ENCODE measurements at places on chromosomes 6 and 20.

GRCh38 chr6:79188885-79189480 lies 45.5 kb downstream of the HMGN3 start:
- DNase-seq = no peak

- no peak for DNase-seq
Observed at GRCh38 chr20:45163083-45163803, 11.5 kb upstream of the PI3 start.

- no peak for DNase-seq
Observed at GRCh38 chr6:23510778-23511510, 615.1 kb upstream of the NRSN1 start.

GRCh38 chr20:18794428-18794787 lies 19.2 kb upstream of the SCP2D1 start:
- DNase-seq = no peak

GRCh38 chr6:165096868-165097267 lies 212.5 kb downstream of the C6orf118 start:
- DNase-seq = no peak

DNA sequence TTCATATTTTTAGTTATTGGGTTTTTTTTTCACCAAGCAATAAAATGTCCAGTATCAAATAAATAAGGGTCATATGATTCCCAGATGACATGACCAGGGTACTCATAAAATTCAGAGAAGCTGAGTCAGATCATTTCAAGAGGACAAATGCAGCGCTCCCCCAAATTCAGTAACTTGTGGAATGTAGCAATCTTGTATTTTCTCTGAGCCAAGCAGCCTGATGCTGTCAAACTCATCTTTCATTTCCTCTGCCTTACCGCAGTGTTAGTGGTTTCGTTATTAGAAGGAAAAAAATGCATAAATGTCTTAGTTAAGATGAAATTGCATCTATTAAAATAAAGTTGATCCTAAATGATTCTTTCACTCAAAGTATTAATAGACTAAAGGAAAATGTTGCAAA lies 57.8 kb upstream of the EDN1 start:
- no peak for DNase-seq

DNA sequence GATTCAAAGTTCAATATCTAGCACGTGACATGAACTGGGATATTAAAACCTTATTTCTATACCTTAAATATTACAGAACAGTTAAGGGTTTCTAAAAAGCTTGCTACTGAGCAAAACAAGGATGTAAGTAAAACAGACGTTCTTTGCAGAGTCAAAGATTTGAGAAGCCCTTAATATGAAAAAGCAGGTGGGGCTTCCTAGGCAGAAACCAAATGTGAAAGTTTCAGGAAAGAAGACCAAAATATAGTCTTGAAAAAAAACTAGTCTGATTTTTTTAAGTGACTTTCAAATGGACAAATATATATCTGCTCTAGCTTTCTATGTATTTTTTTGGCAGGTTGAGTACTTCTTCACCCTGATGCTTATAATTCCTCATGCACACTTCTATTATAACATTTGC lies 63.2 kb downstream of the TNFRSF21 start:
- no peak for DNase-seq

GRCh38 chr6:107805504-107805903 lies 18.6 kb downstream of the SCML4 start:
- DNase-seq = no peak

- no peak for DNase-seq
Observed at GRCh38 chr20:25083141-25083772, 1.3 kb upstream of the VSX1 start.

- no peak for DNase-seq
Observed at GRCh38 chr6:14533446-14533845, 415.9 kb downstream of the CD83 start.

GRCh38 chr6:96683819-96684528 lies 121.0 kb downstream of the FHL5 start:
- DNase-seq = no peak

DNA sequence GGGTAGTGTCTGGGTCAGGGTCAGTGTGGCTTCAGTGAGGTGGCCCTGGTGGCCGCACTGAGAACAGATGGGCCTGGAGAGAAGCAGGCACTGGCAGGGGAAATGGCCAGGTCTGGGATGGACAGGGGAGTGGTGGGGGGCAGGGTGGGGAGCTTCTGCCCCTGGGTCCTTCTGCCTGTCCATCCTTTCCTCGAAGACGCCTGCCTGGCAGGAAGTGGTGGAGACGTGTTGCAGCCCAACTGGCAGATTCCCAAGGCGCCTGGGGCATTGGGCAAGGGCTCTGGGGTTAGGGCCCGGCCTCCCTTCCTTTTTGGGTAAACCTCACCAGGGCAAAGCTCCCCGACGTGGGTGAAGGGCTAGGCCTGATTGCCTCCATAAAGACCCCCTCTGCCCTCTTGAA lies 10.4 kb downstream of the SRC start:
- peak; percentile 74 for DNase-seq

GRCh38 chr6:136983687-136984086 lies 61.1 kb downstream of the IL20RA start:
- DNase-seq = no peak

DNA sequence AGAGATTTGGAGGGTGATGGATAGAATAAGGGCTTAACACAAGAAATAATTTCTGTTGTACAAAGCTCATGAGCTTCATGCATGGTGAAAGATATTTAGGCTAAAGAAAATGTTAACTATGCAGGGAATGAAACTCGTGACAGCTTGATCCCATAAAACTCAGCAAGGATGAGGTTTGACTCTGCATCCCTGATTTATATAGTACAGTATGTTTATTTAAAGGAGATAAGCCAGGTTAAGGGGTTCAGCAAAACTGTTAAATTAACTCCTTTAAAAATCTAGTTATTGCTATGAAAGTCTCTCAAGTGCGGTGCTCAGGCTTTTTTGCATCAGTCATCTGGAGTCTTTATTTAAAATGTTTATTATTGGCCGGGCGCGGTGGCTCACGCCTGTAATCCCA lies 326.4 kb downstream of the LAMA2 start:
- DNase-seq = no peak

- DNase-seq = no peak
Observed at GRCh38 chr6:150680510-150680909, 80.8 kb downstream of the PLEKHG1 start.

DNA sequence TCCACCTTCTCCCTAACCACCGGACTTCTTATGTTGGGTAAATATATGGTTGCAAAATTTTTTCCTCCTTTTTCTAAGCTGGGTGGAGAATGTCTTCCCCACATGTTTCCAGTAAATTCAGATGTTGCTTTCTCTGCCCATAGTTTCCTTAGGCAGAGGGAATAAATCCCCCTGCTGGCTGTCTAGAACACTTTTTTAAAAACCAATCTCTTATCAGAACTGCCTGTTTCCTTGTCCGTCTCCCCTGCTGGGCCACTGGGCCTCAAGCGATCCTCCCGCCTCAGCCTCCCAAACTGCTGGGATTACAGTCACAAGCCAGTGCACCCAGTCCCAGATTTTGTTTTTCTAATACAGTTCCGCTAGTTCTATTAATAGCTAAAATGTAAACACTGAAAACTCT lies 9.9 kb upstream of the WFDC2 start:
- DNase-seq = no peak

- no peak for DNase-seq
Observed at GRCh38 chr20:23672158-23672557, 16.7 kb downstream of the CST4 start.

DNA sequence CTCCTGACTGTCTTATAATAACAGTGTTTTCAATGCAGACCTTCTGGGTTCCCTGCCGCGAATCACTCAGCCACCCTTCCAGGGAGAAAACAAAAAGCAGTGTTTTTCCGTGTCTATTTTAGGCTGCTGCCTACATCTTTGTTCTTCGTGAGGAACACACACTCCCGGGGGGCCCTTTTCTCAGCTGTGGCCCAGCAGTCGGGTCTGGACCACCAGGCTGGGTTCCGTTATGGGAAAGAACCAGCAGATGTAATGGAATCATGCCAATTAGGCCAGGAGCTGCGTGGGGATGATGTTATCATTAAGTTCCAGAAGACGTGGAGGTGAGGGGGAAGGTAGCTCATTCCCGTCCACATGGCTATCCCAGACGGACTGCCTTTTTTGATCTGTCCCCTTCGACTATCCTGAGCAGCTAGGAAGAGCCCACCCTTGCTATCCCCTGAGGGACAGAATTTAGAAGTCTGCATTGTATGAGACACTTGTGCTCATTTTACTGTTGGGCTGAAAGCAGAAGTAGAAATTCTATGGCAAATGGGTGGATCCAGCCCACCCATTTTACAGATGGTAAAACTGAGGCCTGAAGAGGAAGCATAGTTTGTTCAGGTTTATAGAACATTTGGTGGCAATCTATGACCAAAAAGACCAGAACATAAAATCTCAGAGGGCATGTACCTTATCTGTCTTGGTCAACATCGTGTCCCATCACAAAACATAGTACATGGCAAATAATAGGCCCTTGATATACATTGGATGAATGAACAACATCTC lies 54.5 kb downstream of the KCNB1 start:
- DNase-seq = peak; percentile 60

GRCh38 chr6:45448417-45449389 lies 71.0 kb upstream of the SUPT3H start:
- DNase-seq = no peak

GRCh38 chr6:23137611-23138010 lies 568.2 kb downstream of the HDGFL1 start:
- no peak for DNase-seq

All from heart left ventricle (tissue), 16 donors.